ENCODE measurements at places on chromosomes 5 and 9. TPM values are rescaled to one million over a fixed set of nuclear protein-coding genes. Genes with fewer than 3 reads are reported as not detected.

DNA sequence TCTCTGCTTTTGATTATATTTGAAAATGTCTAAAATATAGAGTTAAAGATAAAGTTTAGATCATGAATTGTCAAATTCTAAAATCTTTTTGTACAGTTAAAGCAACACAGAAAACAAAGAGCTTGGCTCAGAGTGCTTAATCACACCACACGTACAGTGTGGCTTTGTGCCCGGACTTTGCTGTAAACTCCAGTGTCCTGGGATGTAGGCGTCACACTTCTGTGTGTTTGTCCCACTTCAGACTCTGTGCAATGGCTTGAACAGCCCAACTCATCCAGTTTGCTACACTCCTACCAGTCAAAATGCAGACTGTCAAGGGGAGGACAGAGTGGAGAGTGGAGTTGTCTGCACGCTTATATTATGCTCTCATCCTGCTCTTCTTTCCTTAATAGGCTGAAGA lies 45.3 kb downstream of the SMARCA2 start:
- DNase-seq = no peak
- no peak overlapping the region for H3K4me3 ChIP-seq
- peaks cover 89% of the 10 kb centered on the region for H3K36me3 ChIP-seq
- H3K27me3 ChIP-seq = no peaks in the 10 kb centered on the region
- no peak overlapping the region for H3K27ac ChIP-seq

DNA sequence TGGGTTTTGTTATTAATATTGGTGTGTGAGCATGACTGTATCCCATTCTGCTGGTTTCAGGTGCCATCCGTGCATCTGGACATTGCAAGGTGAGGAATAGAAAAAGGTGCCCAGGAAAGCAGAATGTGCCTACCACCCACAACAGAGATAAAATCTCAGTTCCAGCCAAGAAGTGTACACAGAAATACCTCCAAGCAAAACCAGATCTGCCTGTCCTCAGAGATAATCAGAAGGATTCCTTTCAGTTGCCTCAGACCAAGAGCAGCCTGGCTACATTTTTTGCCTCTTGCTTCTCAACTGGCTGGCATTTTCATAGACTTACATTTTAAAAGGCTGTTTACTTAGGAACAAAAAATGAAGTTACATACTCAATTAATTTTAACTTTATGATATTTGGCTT lies 12.1 kb upstream of the ABLIM3 start:
- no peak overlapping the region for H3K4me3 ChIP-seq
- no peaks in the 10 kb centered on the region for H3K4me1 ChIP-seq
- DNase-seq = no peak
- H3K27me3 ChIP-seq = peaks cover 6% of the 10 kb centered on the region
- H3K27ac ChIP-seq = no peak overlapping the region

DNA sequence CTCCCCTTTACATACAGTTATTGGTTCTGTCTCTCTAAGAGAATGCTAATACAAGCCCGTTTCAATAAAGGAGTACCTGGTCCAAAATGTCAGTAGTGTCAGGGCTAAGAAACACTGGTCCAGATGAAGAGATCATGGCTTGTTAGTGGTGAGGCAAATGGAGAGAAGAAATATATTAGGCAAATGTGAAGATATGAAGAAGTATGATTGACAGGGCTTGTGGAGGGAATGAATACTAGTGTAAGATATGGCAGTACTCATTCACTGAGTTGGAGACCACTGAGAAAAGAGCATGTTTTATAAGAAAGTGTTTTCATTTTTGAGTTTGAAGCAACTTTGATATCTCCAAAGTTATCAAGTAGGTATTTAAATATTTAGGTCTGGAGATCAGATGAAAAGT lies 290.5 kb upstream of the MEF2C start:
- no peak for DNase-seq
- no peak overlapping the region for H3K27ac ChIP-seq
- no peak overlapping the region for H3K4me3 ChIP-seq

GRCh38 chr5:59773294-59773693 lies 120.2 kb downstream of the PDE4D start:
- H3K36me3 ChIP-seq = peaks cover 2% of the 10 kb centered on the region
- no peak overlapping the region for H3K27ac ChIP-seq
- DNase-seq = no peak
- peaks cover 11% of the 10 kb centered on the region for H3K4me1 ChIP-seq

Gene BOD1
- total RNA-seq = 32.4 TPM

Gene SLC34A3
- total RNA-seq = not detected

All from activated B cell treated with CpG ODN at 0.5 μM for 24 hours (primary cell).